ENCODE measurements at places on chromosomes 5 and 9.

DNA sequence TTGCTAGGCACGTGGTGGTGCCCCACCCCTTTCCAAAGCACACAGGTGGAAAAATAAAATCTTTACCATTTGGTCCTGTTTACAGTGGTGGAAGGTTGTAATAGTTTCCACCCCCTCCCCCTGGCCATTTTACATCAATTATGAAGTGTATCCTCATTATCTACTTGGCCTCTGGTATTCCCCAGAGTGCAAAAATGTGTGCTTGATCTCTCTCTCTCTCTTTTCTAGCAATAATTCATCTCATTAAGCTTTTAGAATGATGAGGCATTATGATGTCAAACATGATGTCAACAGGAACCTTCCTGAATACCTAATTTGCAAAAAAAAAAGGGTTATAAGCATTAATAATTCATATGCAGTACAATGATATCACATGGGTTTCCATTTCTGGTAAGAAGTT, 3.1 kb downstream of the PDE8B start:
- DNase-seq, result no peak

- DNase-seq, result no peak
These were observed 166.9 kb upstream of the KLF9 start for GRCh38 chr9:70581214-70581954.

DNA sequence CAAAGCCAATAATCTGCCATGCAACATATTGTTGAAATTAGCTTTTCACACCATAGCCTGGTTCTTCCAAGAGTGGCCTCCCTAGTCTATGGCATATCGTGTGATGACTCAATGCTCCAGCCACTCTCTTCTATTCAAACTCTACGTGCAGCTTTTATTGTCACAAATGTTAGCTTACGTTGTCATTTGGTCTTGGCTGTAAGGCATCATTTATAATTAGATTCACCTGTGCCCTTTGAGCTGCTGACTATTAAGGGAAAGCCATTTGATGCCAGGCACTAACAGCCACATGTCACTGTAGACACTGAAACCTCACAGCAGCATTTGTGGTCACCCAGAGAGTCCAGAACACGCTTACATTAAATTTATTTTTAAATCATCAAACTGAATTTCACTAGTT, 66.8 kb downstream of the APBA1 start:
- no peak for DNase-seq

DNA sequence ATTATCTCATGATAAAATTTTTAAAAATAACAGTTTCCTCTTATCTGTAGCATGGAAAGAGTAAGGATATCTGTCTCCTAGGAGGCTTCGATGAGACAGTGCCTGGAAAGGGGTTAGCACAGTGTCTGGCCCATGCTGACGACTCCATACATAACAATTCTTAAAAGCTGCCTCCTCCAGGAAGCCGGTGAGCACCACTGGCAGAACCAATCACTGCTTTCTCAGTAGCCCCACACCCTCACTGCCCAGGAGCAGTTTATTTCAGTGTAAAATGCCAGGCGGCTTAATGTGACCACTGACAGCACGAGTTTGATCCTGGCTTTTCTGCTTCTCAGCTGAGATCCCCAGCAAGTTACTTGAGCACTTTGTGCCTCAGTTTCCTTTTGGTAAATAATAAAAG, 1.2 kb upstream of the NIPAL4 start:
- DNase-seq, result no peak

GRCh38 chr5:113147101-113147508, 170.5 kb downstream of the DCP2 start:
- peak; percentile 76 for DNase-seq

DNA sequence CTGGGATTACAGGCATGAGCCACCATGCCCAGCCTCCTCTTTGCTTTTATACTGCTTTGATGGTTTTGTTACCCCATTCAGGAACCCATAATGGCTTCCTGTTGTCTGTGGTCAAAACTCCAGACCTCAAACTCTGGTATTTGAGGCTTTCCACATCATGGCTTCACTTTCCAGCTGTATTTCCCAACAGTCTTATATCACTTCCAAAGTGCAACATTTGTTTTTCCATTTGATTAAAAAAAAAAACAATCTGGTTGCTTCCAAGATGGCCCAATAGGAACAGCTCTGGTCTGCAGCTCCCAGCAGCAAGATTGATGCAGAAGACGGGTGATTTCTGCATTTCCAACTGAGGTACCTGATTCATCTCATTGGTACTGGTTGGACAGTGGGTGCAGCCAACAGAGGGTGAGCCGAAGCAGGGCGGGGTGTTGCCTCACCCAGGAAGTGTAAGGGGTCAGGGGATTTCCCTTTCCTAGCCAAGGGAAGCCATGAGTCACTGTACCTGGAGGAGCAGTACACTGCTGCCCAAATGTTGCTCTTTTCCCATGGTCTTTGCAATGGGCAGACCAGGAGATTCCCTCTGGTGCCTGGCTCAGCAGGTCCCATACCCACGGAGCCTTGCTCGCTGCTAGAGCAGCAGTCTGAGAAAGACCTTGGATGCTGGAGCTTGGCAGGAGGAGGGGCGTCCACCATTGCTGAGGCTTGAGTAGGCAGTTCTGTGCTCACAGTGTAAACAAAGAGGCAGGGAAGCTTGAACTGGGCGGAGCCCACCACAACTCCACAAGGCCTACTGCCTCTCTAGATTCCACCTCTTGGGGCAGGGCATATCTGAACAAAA, 458.4 kb downstream of the KDM4C start:
- peak; percentile 93 for DNase-seq

GRCh38 chr5:159456722-159457465, 126.6 kb upstream of the IL12B start:
- peak; percentile 77 for DNase-seq

DNA sequence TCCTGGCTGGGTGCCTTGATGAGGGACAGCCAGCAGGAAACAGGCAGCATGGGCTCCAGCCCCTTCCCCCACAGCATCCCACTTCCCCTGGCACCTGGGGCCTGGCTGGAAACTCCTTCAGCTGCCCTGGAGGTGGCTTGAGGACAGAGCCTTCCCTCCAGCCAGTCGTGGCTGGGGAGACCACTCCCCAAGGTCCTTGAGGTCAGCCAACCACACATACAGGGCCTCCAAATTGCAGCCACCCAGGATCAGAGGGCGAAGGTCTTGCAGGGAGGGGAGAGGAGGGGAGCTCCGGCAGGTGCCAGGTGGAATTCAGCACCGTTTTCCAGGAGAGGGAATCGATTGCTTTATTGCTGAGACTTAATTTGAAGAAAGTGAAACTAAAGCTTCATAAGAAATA, 280.4 kb downstream of the PBX3 start:
- DNase-seq, result no peak

GRCh38 chr9:109981091-109981490, 201.1 kb downstream of the PALM2AKAP2 start:
- DNase-seq, result no peak

- DNase-seq, result peak; percentile 84
These were observed 666.4 kb upstream of the ZNF608 start for GRCh38 chr5:125412561-125413495.

DNA sequence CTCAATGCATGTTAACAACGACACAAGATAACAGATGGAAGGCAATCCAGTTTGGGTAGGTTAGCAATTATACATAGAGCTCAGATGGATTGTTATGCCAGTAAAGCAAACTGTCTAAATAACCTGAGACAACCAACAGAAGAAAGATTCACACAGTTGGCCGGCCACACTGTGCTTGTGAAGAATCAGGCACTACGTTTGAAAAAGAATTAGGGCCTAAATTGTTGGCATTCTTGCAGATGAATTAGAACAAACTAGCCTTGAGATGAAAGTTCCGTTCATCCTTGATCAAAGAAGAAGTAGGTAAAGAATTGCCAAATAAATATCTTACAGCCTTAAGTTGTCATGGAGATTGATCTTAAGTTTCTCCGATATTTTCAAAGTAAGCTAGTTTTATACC, 210.6 kb downstream of the CDH18 start:
- no peak for DNase-seq

GRCh38 chr5:152097128-152097527, 172.5 kb upstream of the GLRA1 start:
- DNase-seq, result no peak

GRCh38 chr9:38733503-38733902, 13.6 kb upstream of the FAM240B start:
- no peak for DNase-seq

DNA sequence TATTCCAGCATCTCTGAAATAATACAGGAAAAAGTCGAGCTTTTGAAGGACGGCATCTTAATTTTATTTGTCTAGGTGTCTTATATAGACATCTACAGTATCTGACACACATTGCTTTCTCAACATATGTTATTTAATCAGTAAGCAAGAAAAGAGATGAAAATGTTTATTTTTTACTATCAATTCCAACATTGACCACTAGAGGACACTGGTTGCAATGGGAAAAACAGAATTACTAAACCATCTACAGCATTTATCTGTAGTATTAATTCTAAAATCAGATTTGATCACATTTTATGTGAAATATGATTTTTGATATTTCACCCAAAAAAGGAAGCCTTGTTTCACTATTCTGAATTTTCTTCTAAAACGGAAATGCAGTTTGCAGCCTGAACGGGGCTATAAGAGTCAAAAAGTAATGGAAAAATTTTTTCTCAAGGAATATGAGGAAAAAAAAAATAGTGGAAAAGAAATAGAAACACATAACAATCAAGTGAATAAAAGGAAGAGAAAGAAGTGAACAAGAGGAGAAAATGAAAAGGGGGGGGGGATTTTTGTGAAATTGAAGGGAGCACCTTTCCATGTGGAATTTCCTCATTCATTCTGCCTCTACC, 98.6 kb downstream of the OSTF1 start:
- DNase-seq, result no peak

- DNase-seq, result no peak
These were observed 18.8 kb downstream of the ANKH start for GRCh38 chr5:14852779-14853178.

DNA sequence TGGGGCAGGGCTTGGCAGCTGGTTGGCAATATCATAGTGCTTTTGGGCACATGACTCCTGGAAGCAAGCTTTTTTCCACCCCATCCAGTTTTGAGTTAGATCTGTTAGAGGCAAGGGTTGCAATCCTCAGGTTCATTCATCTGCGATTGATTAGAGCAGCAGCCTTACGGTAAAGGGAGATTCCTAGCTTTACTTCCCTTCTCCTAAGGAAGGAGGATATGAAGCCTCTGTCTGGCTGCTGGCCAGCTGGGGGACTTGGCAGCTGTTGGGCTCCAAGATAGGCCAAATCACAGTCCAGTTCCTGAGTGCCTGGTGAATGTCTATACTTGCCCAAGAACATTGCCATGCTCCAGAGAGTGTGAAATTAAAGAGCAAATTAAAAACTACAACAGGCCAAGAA, 113.4 kb upstream of the CCNH start:
- no peak for DNase-seq

DNA sequence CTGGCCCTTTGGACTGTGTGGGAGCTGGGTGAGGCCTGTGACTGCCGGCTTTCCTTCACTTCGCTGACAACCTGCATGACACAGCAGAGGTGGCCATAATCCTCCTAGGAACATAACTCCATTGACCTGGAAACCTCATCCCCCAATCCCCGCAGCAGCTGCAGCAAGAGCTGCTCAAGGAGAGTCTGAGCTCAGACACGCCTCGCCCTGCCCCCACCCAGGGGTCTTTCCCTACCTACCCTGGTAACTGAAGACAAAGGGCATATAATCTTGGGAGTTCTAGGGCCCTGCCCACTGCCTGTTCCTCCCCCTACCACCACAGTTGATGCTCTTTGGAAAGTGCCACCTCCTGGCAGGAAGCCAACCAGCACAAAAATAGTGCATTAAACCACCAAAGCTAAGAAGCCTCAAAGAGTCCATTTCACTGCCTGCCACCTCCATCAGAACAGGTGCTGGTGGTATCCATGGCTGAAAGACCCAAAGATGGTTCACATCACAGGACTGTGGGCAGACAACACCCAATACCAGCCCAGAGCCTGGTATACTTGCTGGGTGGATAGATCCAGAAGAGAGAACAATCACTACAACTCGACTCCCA, 18.4 kb downstream of the TRIM36 start:
- DNase-seq, result no peak

DNA sequence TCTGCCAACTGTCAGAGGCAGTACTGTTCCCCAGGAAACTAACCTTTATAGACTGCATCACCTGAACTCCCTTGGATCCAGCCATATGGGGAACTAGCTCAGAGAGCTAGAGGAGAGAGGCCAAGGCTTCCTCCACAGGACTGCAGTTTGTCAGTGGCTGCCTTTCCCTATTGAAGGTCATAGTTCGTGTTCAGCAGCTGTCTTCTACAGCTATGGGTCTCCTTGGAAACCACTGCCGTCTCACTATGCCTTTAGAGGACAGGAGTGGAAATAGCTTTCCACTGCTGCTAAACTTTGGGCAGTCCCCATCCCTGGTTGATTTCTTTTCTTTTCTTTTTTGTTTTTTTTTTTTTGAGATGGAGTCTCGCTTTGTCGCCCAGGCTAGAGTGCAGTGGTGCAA, 4.4 kb upstream of the SLIT3 start:
- no peak for DNase-seq

DNA sequence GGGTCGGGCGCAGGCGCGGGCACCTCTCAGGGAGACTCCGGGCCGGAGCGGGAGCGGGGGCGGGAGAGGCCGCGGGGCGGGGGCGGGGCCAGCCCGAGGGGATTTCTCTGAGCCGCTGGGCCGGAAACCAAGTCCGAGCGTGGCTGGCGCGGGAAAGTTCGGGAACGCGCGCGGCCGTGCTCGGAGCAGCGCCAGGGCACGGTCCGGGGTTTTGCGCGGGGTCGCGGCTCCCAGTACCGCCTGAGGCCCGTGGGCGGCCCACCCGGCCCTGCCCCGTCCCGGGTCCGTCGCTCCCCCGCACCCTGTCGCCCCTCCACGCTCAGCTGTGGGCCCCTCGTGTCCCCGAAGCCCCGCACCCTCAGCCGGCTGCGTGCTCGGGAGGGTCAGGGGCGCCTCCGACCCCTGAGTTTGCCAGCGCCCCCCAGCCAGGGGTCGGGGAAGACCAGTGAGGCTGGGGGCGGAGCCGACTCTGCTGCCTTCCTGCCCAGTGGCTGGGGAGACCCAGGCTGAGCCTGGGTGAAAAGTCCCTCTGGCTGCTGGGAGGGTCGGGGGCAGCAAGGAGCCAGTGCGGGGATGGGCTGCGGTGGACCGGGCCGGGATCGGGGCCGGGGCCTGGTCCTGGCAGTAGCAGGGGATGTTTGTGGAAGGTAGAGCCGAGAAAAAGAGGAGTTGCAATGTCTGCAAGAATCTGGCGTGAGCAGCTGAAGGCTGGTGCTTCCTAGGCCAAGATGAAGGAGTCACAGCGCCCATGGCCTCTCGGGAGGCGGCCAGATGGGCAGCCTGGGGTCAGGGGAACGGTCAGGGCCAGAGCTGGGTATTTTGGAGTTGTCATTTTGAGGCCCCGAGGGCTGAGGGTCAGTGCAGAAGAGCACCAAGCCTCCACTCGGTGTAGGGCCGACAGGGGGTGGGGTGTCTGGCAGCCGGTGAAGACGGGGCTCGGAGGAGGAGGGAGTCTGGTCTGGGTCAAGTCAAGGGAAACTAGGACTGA, 588 bp downstream of the TRAF2 start:
- peak; percentile 31 for DNase-seq

GRCh38 chr5:113343343-113343742, 91.4 kb downstream of the TSSK1B start:
- peak; percentile 62 for DNase-seq

DNA sequence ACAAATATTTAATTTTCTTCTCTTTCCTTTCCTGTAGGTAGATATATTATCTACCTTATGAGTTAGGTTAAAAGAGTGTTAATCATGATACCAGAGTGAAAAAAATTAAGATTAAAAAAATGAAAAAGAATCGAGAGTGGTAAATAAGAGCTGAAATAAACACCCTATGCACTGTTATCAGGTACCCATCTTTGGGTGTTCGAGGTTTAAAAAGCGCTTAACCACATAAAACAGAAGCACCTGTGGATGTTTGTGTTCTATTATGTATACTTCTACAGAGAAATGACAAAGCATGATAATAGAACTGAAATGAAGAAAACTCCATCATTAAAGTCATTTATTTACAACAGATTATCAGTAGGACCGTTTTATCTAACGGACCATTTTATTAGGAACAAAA, 25.7 kb upstream of the GCNT4 start:
- DNase-seq, result no peak

All from mammary epithelial cell (primary cell).